ENCODE measurements at places on chromosomes 13 and 19. TPM values are rescaled to one million over a fixed set of nuclear protein-coding genes. Genes with fewer than 3 reads are reported as not detected.

DGKH gene
- total RNA-seq = 9.7 TPM

ZNF155 gene
- total RNA-seq = 7.5 TPM

ADGRE3 gene
- total RNA-seq = not detected

SULT2A1 gene
- not detected for total RNA-seq

SGTA gene
- total RNA-seq = 39.4 TPM

ATP8A2 gene
- 0.03 TPM for total RNA-seq

ZNF709 gene
- 3.5 TPM for total RNA-seq

ZNF160 gene
- total RNA-seq = 39.1 TPM

OLFM4 gene
- 0.20 TPM for total RNA-seq

PDE4C gene
- 21.3 TPM for total RNA-seq

COL5A3 gene
- total RNA-seq = 138 TPM

CYP2F1 gene
- not detected for total RNA-seq

PRTN3 gene
- total RNA-seq = not detected

ZNF701 gene
- 15.6 TPM for total RNA-seq

CERS1 gene
- total RNA-seq = 11.6 TPM

ACP5 gene
- 2.4 TPM for total RNA-seq

SLC6A16 gene
- 0.13 TPM for total RNA-seq

KIR3DL2 gene
- not detected for total RNA-seq

FXYD3 gene
- not detected for total RNA-seq

GRK1 gene
- total RNA-seq = not detected

KIR2DL3 gene
- total RNA-seq = not detected

C19orf67 gene
- total RNA-seq = not detected

ZNF99 gene
- not detected for total RNA-seq

RDH8 gene
- not detected for total RNA-seq

SYT5 gene
- not detected for total RNA-seq

NLRP7 gene
- total RNA-seq = not detected

GFY gene
- total RNA-seq = not detected

KLK14 gene
- total RNA-seq = not detected

PRR19 gene
- 0.23 TPM for total RNA-seq

All from smooth muscle cell of the pulmonary artery (primary cell).